CD4-positive, alpha-beta T cell (primary cell): ENCODE measurements at places on chromosomes 1 and 21. TPM values are rescaled to one million over a fixed set of nuclear protein-coding genes. Genes with fewer than 3 reads are reported as not detected.

The REN gene
- total RNA-seq = not detected

The THEM5 gene
- total RNA-seq = not detected

The TBX19 gene
- total RNA-seq = 1.6 TPM

The PDE9A gene
- total RNA-seq = 13.2 TPM

The HAPLN2 gene
- 0.56 TPM for total RNA-seq

The PPIH gene
- total RNA-seq = 32.6 TPM

The OR2G6 gene
- total RNA-seq = not detected

The MRAP gene
- not detected for total RNA-seq

The BARHL2 gene
- total RNA-seq = not detected

The RGSL1 gene
- total RNA-seq = not detected

The GBP4 gene
- total RNA-seq = 11.3 TPM

The HCRTR1 gene
- not detected for total RNA-seq

- no peak for DNase-seq
Measured at GRCh38 chr1:10868599-10868965, 72.1 kb upstream of the CASZ1 start.

GRCh38 chr1:212173567-212173966, 111.6 kb upstream of the PPP2R5A start:
- DNase-seq = no peak

DNA sequence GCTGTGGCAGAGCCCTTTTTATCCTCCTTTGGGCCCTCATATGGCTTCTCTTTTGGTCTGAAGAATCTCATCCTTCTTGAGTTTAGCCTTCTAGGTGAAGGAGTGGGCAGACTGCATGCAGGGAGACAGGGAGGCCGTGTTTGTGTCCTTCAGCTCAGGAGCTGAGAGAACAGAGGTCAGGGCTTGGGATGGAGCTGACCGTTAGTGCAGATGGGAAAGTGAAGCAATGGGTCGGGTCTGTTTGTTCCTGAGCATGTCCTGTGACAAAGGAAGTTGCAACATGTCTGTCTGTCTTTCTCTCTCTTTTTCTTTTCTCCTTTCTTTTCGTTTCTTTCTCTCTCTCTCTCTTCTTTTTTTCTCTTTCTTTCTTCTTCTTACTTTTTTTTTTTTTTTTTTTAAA, 14.9 kb downstream of the MAPKAPK2 start:
- no peak for DNase-seq

GRCh38 chr21:44076316-44076715, 30.9 kb upstream of the PWP2 start:
- no peak for DNase-seq

GRCh38 chr1:169886422-169886821, 7.3 kb downstream of the SCYL3 start:
- DNase-seq = no peak

GRCh38 chr1:66388913-66389312, 145.0 kb upstream of the SGIP1 start:
- DNase-seq = no peak

GRCh38 chr1:151809290-151809984, 4.2 kb upstream of the LINGO4 start:
- no peak for DNase-seq

- no peak for DNase-seq
Measured at GRCh38 chr1:69737527-69738185, 169.9 kb downstream of the LRRC7 start.

- no peak for DNase-seq
Measured at GRCh38 chr1:162177126-162177525, 107.6 kb downstream of the NOS1AP start.

DNA sequence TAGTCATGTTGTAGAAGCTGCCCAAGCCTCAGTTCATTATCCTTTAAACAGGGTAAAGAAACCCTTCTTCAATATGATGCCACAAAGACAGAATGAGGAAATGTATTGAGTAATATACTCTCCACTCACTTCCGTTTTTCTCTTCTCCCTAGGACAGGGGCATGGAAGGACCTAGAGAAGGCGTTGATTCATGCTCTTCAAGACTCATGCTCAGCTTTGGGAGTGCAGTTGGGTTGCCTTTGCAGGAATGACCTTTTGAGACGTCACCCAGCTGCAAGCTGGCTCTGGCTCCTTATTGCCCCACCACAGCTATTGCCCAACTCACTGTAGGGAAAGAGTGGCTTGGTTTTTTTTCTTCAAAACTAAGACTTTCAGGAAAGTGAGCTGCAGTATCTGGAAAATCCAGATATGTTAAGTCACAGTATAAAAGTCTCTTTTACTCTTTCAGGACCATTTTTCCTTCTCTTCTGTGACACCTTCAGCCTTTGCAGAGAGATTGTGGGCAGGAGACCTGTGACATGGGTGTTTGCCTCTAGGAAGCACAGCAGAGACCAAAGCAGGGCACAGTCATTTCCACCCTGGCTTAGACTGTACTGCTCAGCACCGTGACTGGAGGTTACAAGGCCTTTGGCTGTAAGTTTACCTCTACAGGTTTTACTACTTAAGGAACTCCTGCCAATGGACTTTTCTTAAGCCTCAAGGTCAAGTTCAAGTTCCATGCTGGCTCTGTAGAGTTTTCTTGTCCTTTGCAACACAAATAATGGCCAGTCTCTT, 39.5 kb downstream of the XCL2 start:
- no peak for DNase-seq

DNA sequence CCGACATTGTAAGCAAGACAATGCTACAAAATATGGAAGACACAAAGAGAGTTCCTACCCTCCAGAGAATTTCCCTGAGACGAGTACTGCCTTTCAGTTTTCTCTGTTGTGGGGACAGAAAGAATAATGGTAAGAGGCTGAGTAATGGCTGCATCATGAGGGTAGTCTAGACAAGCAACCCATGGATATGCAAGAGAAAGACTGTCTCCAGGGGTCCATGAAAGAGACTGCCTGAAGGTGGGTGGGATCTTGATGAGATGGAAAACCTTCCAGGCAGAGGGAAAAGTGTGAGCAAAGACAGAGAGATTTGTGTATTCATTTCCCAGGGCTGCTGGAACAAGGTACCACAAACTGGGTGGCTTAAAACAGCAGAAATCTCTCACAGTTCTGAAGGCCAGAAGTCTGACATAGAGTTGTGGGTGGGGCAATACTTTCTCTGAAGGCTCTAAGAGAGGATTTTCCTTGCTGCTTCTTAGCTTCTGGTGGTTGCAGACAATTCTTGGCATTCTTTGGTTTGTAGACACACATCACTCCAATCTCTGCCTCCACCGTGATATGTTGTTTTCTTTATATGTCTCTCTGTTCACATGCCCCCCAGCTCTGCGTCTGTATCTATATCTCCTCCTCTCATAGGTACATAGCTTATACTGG, 41.4 kb downstream of the ANP32E start:
- no peak for DNase-seq

- DNase-seq = no peak
Measured at GRCh38 chr1:207364614-207365013, 43.1 kb downstream of the CD55 start.

GRCh38 chr1:97739596-97740103, 181.2 kb downstream of the DPYD start:
- DNase-seq = no peak

DNA sequence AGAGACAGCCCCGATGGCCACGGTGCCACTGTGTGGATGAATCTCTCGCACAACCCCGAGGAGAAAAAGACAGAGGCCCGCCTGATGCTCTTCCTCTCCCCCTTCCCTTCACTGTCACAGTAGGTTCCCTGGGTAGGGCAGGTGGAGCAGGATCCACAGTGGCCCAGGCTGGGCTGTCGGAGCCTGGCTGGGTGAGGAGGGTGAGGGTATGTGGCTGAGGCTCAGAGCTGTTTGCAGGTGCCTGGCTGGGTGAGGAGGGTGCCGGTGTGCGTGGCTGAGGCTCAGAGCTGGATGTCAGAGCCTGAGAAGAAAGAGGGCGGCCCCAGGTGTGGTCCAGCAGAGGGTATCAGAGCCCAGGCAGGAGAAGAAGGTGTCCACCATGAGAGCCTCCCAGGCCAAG, 2.7 kb downstream of the CFAP74 start:
- DNase-seq = no peak

GRCh38 chr21:46268371-46268770, 17.0 kb downstream of the MCM3AP start:
- no peak for DNase-seq

GRCh38 chr21:15071009-15071408, 6.2 kb upstream of the NRIP1 start:
- no peak for DNase-seq

- no peak for DNase-seq
Measured at GRCh38 chr1:65256860-65257708, 52.3 kb upstream of the DNAJC6 start.

GRCh38 chr1:170321113-170321512, 175.4 kb downstream of the NTMT2 start:
- DNase-seq = no peak

GRCh38 chr21:42467140-42467983, 28.7 kb downstream of the RSPH1 start:
- DNase-seq = peak; percentile 23

- DNase-seq = peak; percentile 11
Measured at GRCh38 chr1:225343618-225344017, 84.2 kb downstream of the LBR start.

GRCh38 chr1:3545363-3546047, 65.8 kb downstream of the MEGF6 start:
- no peak for DNase-seq

- DNase-seq = no peak
Measured at GRCh38 chr1:118210051-118210722, 25.2 kb upstream of the SPAG17 start.

DNA sequence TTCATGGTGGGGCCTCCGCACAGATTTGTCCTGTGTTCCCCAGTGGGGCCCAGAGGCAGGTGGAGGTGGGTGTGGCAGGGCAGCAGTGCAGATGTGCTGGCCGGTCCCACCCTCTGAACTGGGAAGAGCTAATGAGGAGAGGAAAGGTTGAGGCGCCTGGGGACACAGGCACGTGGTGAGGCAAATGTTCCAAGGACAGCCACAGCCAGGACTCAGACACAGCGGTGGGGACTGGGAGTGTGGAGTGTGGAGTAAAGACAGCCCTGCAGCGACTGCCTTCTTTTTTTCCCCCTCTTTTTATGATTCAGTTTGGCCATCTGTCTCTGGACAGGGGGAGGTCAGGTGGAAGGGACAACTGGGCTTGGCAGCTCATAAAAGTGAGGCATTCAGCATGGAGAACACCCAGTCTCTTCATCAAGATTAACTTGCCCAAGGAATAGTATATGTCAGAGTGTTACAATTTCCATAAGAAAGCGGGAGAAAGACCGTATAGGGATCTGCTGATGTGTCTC, 104.2 kb upstream of the GCLM start:
- no peak for DNase-seq

GRCh38 chr1:15957221-15958095, 18.4 kb downstream of the ZBTB17 start:
- no peak for DNase-seq

GRCh38 chr21:37737996-37738395, 178.3 kb downstream of the KCNJ6 start:
- DNase-seq = no peak

- no peak for DNase-seq
Measured at GRCh38 chr1:178341261-178341956, 155.4 kb downstream of the CLEC20A start.

DNA sequence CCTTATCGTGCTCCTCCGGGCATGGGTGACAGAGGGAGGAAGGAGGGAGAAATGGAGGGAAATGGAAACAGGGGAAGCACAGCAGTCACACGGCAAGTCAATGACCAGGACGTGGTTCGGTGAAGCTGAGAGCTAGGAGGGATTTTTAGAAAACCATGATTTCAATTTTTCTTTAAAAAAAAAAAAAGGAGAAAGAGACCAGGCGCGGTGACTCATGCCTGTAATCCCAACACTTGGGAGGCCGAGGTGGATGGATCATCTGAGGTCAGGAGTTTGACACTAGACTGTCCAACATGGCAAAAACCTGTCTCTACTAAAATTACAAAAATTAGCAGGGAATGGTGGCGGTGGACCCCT, 776 bp upstream of the TNFRSF9 start:
- no peak for DNase-seq

GRCh38 chr1:231125972-231126580, 35.8 kb upstream of the TRIM67 start:
- DNase-seq = no peak

DNA sequence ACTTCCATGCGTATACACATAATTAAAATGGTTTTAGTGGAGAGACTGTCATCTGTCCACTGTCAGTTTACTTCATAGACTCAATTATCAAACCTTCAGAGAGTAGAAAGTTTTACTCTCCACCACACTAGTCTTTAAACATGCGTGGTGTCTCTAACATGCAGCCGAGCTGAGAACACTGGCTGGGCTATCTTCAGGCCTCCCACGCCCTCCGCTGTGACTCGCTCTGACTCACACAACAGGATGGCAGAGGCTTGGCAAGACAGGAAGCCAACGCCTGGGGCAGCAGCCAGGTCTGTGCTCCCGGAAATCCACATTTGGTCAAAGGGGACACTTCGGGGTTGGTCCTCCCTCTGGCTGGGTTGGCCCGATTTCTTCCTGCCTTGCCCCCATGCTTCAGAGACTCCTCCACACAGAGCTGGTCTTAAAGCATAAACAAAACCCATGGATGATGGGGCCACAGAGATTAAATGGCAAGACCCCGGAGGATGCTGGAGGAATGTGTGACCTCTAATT, 22.7 kb upstream of the IFNGR2 start:
- peak; percentile 92 for DNase-seq

DNA sequence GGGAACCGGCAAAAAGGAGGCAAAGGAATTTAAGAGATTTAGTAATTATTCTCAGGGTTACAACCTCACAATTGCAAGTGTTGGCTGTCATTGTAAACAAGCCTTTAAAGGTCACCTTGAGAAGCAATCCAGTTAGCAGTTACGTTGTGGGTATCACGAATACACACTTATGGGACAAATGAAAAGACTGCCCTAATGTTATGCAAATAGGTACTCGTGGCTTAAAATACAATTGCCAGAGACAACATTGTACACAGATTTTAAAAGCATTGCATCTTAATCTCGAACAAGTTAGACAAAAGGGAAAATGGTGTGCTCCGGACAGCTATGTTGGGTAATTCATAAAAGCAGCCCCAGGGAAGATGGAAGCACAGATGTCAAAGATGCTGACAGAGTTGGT, 120.5 kb upstream of the ZC3H12A start:
- no peak for DNase-seq

DNA sequence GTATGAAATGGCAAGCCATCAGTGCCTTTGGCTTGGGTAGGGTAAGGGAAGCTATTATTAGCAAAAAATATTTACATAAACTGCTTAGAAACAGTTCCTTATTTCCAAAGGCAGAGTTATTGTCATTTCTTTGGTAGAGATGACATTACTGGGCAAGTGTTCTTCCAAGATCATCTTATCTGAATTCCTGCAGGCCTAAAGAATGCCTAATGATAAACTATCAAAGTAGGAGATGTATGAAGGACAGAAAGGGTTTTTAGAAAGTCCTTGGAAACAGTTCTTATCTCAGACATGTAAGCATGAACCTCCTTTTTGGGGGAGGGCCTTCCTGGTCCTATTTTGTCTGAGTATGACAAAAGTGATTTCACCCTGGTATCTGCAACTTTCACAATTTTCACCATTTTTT, 5.1 kb upstream of the FRRS1 start:
- DNase-seq = no peak

GRCh38 chr1:181485287-181486097, 2.2 kb downstream of the CACNA1E start:
- no peak for DNase-seq

- DNase-seq = no peak
Measured at GRCh38 chr1:247332623-247333361, 1.1 kb upstream of the ZNF496 start.
